ENCODE measurements at places on chromosomes 3 and 15. TPM values are rescaled to one million over a fixed set of nuclear protein-coding genes. Genes with fewer than 3 reads are reported as not detected.

The MUSTN1 gene
- polyA plus RNA-seq: 0.84 TPM

- DNase-seq: no peak
These were observed 985 bp downstream of the TEX9 start for GRCh38 chr15:56366211-56366610.

The BDH1 gene
- polyA plus RNA-seq: 71.9 TPM

The CADM2 gene
- not detected for polyA plus RNA-seq

GRCh38 chr3:113906568-113907140 is 41.2 kb upstream of the ZDHHC23 start:
- DNase-seq: no peak

DNA sequence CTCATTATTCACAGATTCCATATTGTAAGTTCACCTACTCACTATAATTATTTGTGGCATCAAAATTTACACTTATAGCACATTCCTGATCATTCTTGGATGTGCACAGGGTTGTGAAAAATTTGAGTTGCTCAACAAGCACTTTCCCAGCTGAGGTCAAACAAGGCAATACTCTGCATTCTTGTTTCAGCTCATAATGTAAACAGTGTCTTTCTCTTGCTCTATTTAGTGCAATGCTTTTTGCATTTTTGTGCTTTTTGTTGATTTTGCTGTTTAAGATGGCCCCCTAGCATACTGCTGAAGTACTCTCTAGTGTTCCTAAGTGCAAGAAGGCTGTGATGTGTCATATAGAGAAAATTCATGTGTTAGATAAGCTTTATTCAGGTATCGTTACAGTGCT is 66.7 kb upstream of the TNIK start:
- DNase-seq: peak; percentile 28

The GOLGA6L1 gene
- polyA plus RNA-seq: not detected

The TCAIM gene
- 22.6 TPM for polyA plus RNA-seq

- DNase-seq: peak; percentile 4
These were observed 152.7 kb downstream of the FEZF2 start for GRCh38 chr3:62220616-62221015.

- DNase-seq: no peak
These were observed 19.7 kb downstream of the FOXP1 start for GRCh38 chr3:71563827-71564226.

DNA sequence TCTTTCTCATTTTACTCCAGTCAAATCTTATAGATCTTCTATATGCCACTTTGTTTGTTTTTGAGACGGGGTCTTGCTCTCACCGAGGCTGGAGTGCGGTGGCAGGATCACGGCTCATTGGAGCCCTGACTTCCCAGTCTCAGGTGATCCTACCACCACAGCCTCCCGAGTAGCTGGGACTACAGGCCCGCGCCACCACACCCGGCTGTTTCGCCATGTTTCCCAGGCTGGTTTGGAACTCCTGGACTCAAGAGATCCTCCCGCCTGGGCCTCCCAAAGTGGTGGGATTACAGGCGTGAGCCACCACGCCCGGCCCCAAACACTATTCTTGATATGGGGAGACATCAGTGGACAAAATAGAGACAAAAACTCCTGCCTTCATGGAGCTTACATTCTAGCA is 927 bp upstream of the TFDP2 start:
- DNase-seq: no peak

Data from HepG2 (cell line).